Stimulated activated CD4-positive, alpha-beta T cell treated with anti-CD3 and anti-CD28 coated beads, Interleukin-2, amount 100 ng/mL, for 48 hours (primary cell): ENCODE measurements at places on chromosomes 2 and 18.

GRCh38 chr2:85287721-85288120 is 40.1 kb downstream of the TGOLN2 start:
- DNase-seq: no peak

GRCh38 chr18:38980420-38980819 is 1414.8 kb upstream of the CELF4 start:
- DNase-seq: no peak

DNA sequence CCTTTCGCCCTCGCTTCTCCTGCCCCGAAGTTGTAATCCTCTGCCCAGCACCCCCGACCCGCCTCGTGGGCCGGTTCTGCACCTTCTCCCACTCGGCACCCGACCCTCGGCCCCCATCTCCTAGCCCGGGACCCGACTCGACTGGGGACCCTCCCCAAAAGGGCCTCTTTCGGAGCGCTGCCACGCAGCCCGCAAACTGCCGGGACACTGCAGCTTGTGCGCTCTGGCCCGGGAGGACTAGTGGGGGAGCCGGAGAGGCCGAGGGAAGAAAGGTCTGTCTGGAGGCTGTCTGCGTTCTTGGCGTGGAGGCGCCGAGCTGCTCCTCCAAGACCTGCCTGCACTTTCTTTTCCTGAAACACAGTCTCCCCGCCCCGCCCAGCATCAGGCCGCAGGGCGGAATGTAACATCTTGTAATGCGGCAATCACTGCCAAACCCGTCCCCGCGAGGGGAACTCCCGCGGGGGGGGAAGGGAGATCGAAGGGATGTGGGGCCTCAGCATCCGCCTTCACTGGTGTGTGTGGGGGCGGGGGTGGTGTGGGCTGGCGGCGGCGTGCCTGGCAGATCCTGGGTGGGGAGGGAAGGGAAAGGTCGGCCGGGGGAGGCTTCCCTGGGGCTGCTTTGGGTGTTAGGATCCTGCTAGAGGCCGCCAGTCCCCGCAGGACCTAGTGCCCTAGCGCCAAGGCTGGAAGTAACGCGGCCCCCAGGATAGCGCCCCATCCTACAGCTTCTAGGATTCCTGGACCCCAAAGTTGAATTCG is 7.4 kb downstream of the DLX2 start:
- no peak for DNase-seq

DNA sequence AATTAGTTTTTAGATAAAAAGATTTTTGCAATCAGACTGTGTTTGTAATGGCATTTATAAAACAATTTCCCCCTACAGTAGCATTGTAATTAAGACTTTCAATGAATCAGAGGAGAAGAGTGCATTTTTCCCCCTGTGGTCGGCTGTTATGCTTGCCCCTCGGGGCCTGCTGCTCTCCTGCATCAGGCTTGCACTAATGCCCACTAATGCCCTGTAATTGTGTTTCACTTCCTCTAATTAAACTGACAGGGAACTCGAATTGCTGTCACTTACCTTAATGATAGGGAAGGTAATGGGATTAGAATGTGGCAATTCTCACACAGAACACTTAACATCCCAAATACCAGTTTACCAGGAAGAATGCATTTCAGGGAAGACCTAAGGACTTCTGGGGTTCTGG is 61.2 kb upstream of the LRRTM1 start:
- no peak for DNase-seq

- DNase-seq: no peak
Observed at GRCh38 chr18:69795791-69796190, 151.9 kb downstream of the CD226 start.

- no peak for DNase-seq
Observed at GRCh38 chr2:38099099-38100028, 23.4 kb upstream of the CYP1B1 start.

- DNase-seq: no peak
Observed at GRCh38 chr2:163697846-163698637, 37.8 kb downstream of the FIGN start.

- DNase-seq: no peak
Observed at GRCh38 chr2:229660951-229661350, 53.4 kb downstream of the DNER start.

DNA sequence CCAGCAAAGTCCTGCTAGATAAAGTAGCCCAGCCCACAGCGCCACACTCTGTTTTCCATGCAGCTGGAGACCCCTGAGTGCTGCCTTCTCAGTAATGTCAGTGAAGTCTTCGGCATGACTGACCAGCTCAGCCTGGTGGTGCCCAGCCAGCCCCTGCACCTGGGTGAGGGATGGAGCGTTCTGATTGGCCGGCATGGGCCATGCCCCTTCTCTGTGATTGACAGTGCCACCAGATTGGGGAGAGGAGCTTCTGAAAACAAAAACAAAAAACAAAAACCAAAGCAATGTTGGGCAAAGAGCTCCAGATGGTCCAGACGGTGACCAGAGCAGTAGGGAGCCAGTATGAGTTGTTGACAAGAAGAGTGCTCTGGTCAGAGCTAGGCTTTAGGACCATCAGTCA is 122.6 kb downstream of the DYSF start:
- no peak for DNase-seq

GRCh38 chr2:28175028-28175427 is 217.6 kb upstream of the FOSL2 start:
- DNase-seq: no peak

- DNase-seq: no peak
Observed at GRCh38 chr2:238135601-238136150, 2.8 kb upstream of the KLHL30 start.

- DNase-seq: no peak
Observed at GRCh38 chr2:20190876-20191713, 33.8 kb downstream of the SDC1 start.

DNA sequence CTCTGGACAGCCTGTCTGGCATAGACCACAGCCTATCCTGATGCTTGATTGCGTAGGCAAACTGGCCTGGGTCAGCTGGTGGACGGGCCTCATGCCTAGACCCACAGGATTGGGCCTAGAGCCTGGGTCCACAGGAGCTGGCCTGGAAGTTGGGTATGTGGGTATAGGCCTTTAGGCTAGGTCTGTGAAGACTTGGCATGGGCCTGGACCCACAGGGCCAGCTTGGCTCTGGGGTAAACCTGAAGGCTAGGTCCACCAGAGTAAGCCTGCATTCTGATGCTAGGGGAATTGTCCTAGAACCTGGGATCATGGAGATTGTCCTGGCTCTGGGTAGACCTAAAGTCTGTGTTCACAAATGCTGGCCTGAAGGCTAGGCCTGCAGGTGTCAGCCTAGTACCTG is 1293.7 kb downstream of the CNTNAP5 start:
- no peak for DNase-seq
